ENCODE measurements at places on chromosomes 11 and 22.
A peak's percentile ranks its signal among the peaks of the same experiment; 100 is the strongest.

DNA sequence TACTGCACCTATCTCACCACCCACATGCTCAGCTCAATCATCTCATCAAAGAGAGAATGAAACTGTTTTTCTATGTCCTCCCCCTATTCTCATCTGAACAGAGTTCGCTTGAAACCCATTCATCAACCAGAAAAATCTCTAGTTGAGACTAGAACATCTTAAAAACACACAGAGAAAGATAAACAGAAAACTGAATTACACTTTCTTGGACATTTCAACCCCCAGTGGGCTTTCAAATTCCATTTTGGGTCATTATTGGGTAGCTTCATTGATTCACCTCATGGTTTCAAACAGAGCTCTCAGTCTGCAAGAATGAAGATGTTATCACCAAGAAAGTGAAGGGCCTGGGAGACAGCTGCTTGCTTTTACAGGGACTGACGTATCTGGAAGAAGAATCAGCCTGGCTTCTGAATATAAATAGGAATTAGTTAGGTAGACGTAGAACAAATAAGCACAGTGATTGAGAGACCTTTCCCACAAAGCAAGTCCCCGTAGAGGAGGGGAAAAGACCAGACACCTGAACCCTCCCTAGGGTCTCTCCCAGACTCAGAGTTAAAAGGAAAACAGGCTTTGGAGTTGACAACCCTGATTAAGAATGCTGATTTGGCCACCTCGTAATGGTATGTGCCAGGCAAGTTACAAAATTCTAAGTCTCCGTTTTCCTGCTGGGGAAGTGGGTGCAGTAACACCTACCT, 155.7 kb downstream of the BBOX1 start:
- DNase-seq = no peak

DNA sequence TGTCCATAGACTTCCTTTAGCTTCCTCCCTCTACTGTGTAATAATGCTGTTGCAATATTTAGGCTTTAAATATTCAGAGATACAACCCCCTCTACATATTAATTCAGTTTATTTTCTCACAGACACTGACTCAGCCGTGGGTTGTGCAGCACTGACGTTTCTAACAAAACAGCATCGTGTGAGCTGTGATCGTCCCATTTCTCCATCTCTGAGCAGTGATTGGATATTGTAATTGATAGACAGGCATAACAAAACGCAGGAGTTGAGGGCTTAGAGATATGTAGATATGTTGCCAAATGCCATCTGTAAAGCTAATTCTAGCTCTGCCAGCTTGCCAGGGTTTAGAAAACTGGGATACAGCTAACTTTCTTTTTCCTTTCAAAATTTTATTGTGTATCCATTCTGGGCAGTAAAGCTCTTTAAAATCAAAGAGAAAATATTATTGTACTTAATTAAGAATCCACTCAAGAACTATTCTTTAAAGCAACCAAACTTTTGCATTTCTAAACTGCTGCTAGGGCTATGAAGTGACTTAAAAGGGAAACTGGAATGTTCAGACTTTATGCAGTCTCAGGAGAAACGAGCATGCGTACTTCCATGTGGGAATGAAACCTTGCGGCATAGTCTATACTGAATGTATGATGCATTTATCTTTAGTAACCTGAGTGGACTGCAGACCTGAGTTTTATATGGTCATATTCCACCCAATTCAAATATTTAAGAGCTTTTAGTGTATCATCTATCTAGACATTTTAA, 22.7 kb downstream of the BTBD10 start:
- peak; percentile 55 for DNase-seq

DNA sequence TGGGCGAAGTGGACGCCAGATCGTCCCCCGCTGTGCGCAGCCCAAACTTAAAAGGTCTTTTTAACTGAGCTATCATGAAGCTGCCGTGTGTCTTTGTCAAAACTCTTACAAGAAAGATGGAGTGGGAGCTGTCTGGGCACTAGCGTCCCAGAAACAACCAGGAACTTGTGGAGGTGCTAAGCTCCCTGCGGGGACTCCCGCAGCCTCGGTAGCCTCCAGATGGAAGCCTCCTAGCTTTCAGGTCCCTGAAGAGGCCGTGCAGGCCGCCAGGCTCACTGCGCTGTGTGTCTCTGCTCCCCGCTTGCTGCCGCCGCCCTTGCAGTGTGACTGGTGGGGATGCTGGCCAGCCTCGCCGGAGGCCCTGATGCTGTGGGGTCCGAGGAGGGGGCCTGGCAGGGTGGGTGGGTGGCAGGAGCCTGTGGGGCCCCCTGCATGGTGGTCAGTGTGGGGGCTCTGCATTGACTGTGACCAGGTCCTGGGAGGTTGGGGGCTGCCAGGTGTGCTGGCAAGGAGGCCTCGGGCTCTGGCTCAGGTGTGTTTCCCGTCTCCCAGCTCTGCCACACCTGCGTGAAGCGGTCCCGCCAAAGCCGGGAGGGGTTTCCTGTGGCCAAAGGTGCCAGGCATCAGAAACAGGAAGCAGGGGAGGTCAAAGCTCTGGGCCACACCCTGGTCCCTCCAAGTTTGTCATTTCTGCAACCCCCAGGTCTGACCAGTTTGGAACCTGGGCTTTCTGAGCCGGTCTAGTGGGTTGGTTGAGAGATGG, 1.2 kb downstream of the TRABD start:
- DNase-seq = no peak

DNA sequence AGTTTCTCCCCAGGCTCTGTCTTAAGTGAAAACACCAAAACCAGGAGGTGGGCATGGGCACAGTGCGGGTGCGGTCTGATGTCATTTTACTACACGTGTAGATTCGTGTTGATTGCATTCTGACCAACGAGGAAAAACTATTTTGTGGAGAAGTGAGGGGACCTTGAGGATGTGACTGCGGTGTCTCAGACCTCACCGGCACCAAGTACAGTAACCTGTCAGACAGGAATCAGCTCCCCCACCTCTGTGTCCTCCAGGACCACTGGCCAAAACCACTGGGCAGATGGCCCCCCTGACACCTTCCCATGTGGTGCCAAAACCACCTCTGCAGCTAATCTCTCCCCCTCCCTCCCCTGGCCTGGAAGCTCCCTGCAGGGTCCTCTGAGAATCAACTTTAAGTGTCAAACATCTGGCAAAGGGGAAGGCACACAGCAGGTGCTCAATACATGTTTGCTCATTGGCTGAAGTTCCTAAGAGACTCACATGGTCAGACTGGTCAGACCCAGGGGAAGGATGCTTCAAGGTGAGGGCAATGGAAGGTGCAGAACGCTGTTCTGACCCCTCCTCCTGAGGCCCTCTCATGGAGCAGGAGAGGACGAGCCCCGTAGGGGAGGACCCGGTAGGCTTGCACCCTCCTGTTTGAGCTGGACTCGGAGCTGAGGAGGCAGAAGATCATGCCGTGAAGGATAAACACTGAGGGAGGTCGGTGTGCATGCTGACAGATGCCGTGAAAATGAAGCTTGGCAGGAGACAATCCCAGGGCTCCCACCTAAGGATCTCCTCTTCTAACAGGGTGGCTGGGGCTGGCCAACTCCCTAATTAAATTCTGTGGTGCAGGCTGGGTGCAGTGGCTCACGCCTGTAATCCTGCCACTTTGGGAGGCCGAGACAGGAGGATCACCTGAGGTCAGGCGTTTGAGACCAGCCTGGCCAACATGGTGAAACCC, 129.9 kb downstream of the MPPED1 start:
- DNase-seq = no peak

DNA sequence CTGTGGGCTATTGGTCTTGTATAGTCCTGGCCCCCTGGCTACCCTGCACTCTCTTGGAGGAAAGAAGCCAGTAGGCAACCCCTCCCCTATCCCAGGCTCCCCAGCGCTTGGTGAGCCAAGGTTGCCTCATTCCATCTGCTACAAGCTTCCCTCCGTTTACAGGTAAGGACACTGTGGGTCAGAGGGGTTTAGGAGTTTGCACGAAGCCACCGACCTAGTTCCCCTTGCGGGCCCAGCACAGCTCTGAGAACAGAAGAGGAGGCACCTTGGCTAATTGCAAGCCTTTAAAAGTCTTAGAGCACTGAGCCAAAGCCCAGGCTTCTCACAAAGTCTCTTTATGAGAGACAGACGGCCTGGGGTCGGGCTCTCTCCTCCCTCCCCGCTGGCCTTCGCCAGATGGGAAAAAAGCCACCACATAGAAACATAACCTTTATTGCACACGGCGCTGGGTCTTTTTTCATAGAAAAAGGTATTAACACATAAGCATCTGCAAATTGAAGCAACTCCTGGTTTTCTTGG, 99.8 kb downstream of the CEP164 start:
- no peak for DNase-seq

DNA sequence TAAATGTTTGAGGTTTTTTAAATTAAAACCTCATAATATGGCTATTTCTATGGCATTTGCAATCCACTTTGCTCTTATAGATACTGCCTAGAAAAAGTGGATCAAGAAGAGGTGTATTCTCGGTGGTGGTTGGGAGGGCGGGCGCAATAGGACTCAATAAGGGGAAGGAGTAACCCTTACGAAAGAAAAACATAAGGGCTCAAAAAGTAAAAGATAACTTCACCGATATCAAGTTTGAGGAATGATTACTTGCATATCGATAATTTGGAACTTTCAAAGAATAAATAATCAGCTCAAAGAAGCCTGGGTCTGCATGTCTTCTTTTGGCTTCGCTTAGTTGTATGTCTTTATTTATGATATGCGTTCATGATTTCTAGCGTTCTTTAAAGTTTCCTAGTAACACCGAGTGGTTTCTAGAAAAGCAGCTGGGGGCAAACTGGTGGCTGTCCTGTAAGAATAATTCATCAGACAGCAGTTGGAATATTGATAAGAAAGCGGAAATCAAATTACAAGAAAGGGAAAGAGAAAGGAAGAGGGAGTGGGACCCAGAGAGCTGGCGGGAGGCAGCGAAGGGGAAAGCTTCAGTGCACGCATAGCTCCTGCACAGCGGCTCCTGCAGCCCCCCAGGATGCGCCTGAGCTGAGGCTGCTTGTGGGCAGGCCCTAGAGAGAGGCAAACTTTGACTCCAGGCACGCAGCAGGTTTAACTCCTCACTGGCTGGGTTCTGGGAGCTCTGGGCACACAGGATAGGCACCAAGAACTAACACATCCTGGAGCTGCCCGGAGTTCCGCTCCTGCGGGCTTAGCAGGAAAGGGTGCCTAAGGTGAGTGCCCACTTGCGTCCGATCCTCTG, 9.1 kb upstream of the FLI1 start:
- no peak for DNase-seq

DNA sequence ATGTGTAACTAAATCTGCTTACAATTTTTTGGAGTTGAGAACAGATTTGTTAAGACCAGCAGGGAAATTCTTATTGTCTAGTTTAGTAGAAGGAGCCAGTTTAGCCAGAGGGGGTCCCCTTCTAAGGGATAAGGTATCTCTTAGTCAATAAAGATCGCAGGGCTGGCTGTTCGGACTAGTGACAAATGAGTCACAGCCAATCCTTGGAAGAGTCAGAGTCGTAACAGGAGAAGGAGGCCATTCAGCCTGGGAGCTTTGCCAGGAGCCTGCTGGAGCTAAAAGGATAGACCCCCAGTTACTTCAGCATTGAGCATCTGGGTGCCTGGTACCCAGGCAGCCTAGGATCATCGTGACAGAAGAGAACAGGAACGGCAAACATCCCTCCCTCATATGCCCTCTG, 191.6 kb upstream of the ARHGAP20 start:
- no peak for DNase-seq

DNA sequence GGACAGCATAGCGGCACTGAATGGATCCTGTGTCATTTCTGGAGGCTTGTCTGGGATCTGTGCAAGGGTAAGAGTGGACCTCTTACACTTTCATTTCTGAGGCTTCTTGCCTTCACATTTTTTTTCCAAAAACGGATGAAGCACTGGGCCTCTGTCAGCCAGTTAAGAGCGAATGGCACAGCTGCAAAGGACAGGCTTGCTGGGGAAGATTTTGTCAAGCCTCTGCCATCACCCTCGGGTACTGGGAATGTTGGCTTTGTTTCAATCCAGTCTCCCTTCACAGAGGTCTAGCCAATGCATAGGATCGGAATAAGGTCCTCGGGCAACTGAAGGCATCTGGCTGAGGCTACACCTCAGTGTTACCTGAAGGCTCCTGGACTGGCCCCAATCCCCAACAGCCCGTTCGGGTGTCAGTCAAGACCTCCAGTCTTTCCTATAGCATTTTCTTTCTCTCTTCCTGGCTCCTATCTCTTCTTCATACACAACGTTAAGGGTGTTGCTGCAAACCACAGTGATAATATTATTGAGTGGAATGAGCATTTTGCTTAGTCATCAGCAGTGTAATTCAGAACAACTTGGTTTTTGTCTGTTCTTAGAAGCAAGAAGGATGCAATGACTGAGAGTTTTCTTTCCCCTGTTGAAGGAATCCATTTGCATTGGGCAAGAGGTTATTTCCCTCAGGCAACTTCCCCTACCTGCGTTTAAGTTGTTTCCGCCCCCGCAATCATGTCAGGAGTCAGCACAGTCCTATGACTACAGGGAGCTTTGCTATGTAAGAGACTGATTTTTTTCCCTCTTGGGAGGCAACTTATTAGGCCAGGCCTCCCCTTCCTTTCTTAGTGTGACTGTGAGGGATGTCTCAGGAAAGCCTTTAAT, 22.8 kb downstream of the NPAT start:
- DNase-seq = no peak

GRCh38 chr22:37383341-37383740, 43.9 kb downstream of the ELFN2 start:
- DNase-seq = no peak

GRCh38 chr11:85823816-85824215, 12.9 kb upstream of the SYTL2 start:
- DNase-seq = no peak

DNA sequence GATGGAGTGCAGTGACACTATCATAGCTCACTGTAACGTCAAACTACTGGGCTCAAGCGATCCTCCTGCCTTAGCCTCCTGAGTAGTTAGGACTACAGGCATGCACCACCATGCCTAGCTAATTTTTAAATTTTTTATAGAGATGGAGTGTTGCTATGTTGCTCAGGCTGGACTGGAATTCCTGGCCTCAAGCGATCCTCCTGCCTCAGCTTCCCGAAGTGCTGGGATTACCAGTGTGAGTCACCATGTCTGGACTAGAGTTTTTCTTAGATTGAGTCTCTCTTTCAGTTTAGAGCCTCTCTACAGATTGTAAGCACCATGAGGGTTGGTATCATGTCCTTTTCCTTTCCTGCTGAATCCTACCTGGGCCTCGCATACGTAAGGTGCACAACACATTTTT, 57.3 kb upstream of the ALKBH3 start:
- DNase-seq = no peak

GRCh38 chr22:30309951-30310741, 16.6 kb downstream of the TBC1D10A start:
- DNase-seq = no peak

DNA sequence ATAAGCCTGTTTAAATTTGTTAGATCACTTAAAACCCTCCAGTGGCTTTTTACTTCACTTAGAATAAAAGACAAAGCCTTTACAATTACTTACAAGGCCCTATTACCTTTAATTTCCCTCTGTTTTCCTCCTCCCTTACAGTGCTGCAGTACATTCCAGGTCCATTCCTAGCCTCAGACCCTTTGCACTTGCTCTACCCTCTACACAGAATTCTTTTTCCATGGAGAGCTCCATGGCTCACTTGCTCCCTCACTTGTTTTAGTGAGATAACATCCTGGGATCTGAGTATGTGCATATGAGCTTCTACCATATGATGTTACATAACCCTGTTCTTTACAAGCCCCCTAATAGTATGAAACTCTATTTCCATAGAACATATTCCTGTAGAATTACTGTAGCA, 24.4 kb downstream of the ZNF214 start:
- DNase-seq = no peak

- DNase-seq = no peak
Measured at GRCh38 chr22:46110215-46110614, 40.1 kb upstream of the PPARA start.
